ENCODE measurements at places on chromosomes 11 and 22. TPM values are rescaled to one million over a fixed set of nuclear protein-coding genes. Genes with fewer than 3 reads are reported as not detected.

Gene MRTFA
- 28.4 TPM for total RNA-seq

GRCh38 chr22:23023294-23023693 is 47.0 kb upstream of the GNAZ start:
- DNase-seq, result no peak

DNA sequence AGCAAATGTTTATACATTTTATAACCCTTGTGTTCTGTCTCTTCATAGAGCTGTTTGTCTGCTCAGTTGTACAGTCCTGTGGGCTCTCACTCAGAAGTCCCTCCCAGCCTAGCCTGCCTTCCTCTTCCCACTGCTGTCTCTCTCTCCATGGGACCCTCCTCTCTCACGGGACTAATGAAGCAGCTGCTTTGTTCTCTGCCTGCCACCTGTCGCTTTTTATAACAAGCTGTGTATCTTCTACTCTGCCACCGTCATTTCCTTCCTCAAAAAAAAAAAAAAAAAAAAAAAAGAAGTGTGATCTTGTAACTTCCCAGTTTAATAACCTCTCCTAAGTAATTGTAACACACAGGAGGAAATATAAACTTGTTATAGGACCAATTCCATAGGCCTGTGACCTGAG is 92.2 kb upstream of the ALKBH3 start:
- DNase-seq, result no peak

- DNase-seq, result no peak
Measured at GRCh38 chr11:102767800-102768199, 12.6 kb downstream of the MMP10 start.

DNA sequence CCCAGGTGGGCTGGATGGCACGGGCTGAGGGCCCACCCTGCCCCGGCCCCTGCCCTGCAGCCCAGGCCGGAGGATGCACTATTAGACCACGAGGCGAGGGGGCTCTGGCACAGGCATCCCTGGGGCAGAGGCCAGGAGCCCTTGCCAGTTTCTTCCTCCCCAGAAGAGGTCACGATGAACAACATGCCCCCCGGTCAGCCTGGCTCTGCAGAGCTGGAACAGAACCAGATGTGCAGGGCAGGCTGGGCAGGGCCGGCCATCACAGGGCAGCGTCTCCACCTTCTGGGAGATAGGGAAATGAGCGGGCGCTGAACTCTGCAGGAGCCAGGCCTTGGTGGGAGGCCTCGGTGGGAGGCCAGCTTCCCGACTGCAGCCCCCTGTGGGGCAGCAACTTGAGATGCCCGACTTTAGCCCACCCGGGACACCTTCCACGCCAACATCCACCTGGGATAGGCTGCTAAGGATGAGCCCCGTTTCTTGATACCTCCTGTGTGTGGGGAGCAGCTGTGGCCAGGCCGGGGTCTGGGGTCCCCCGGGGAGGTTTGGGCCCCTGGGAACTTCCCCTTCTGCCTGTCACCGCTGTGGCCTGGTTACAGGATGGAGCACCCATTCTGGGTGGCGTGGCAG is 21.8 kb upstream of the GNB1L start:
- DNase-seq, result peak; percentile 56

DNA sequence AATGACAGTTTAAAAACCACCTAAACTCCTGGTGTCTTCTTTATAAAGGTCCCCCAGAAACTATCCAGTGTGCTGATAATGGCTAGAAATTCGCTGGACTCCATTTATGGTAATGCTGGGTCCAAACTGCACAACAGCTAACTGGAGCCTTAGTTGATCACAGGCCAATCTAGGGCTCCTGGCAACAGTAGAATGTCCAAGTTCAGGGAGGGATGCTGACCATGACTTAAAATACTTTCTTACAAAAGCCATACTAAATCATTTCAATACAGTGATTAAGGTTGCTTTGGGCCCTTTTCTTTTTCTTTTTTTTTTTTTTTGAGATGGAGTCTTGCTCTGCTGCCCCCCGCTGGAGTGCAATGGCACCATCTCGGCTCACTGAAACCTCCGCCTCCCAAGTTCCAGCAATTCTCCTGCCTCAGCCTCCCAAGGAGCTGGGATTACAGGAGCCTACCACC is 14.5 kb upstream of the GAB2 start:
- no peak for DNase-seq

Gene TMEM86A
- 5.3 TPM for total RNA-seq

- no peak for DNase-seq
Measured at GRCh38 chr22:23146478-23147205, 1.4 kb downstream of the RAB36 start.

- DNase-seq, result no peak
Measured at GRCh38 chr11:92457250-92457649, 232.6 kb downstream of the FAT3 start.

- DNase-seq, result no peak
Measured at GRCh38 chr22:24497841-24498258, 2.7 kb downstream of the UPB1 start.

DNA sequence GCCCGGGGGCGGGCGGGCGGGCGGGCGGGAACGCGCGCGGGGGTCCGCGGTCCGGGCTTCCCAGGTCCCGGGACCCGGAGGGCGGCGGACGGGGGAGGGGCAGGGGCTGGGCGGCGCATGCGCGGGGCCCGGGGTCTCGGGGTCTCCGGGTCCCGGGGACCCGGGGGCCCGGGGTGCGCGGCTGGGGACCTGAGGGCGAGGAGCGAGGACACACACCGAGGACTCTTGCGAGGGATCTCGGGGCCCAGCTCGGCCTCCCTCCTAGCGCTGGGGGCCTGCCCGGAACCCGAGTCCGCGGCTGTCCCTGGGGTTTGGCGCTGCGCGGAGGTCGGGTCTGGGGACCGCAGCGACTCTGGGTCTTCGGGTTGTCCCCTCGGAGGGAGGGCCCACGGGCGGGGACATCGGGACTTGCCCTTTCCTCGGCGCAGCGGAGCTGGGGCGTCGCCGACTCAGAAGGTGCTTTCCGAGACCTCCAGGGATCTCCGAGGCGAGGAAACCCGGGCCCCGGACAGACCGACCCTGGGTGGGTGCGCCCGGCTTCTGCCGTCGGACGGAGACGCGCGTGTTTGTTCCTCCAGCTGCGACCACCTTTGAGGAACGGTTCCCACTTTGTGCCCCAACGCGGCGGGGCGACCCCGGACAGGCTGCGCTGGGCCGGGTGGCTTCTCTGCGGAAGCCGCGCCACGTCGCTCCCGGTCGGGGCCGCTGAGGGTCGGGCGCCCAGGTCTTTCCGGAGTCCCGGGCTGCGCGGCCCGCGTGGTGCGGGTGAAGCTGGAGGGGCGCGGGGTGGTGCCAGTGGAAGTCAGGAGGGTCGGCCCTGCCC is 540 bp downstream of the PPARA start:
- no peak for DNase-seq

DNA sequence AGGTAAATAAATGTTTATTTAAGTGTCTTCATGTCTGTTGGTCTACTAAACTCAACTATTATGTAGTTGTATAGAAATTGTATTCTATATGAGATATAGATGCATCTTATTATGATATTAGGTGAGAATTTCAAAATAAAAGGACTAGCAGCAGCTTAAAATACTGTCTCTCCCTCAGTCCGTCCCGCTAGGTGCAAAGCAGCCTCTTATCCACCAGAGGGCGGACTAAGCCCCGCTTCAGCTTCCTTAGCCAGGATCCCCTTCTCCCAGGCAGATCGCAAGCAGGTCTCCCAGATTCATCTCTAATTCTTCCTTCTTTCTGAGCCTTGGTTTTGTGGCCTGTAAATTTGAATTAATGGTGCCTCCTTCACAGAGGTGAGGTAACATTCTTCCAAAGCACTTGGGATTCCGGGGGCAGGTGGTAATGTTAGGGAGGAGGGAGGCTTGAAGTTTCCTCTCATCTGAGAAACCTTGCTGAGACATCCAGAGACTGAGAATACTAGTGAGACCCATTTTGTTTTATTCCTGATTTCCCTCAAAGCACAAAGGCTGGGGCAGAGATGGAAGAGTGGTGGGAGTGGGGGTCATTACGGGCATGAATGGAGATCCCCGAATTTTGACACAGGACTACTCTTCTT is 13.5 kb upstream of the INSC start:
- peak; percentile 54 for DNase-seq

DNA sequence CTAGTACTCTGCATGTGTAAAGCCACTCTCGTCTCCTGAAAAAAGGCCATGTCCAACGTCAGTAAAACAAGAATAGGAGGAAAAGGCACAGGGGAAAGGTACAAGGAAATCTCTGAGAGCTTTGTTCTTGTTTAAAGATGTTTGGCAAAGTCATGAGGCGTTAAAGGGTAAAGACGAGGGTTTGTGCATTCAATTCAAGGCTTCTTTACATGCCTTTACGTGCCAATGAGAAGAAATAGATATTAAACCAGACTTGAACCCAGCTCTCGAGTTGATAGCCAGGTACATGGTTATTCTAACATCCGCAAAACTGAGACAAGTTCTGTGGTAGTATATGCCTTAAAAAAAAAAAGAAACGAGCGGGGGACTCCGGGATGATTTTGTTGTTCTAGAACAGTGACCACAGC is 704 bp upstream of the CFL1 start:
- DNase-seq, result no peak

Gene MS4A6E
- not detected for total RNA-seq

GRCh38 chr22:19526076-19526701 is 2.0 kb upstream of the CLDN5 start:
- DNase-seq, result no peak

DNA sequence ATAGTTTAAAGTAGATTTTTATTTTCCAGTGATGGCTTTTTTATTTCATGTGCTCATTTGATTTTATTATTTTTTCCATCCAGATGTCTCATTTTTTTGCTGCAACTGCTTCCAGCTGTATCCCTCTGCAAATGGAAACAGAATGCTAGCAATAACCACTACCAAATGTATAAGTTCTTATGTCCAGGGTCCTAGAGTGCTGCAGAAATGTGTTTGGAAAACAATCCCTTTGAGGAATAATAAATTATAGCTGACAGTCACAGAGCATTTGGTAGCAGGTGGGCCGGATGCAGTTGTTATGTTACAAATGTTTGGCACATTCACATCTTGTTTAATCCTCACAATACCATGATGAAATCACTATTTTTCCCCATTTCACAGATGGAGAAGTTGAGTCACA is 300.7 kb upstream of the PDGFD start:
- DNase-seq, result no peak

- no peak for DNase-seq
Measured at GRCh38 chr22:22666307-22667091, 22.1 kb downstream of the GGTLC2 start.

- DNase-seq, result no peak
Measured at GRCh38 chr11:68441466-68442230, 18.9 kb upstream of the PPP6R3 start.

DNA sequence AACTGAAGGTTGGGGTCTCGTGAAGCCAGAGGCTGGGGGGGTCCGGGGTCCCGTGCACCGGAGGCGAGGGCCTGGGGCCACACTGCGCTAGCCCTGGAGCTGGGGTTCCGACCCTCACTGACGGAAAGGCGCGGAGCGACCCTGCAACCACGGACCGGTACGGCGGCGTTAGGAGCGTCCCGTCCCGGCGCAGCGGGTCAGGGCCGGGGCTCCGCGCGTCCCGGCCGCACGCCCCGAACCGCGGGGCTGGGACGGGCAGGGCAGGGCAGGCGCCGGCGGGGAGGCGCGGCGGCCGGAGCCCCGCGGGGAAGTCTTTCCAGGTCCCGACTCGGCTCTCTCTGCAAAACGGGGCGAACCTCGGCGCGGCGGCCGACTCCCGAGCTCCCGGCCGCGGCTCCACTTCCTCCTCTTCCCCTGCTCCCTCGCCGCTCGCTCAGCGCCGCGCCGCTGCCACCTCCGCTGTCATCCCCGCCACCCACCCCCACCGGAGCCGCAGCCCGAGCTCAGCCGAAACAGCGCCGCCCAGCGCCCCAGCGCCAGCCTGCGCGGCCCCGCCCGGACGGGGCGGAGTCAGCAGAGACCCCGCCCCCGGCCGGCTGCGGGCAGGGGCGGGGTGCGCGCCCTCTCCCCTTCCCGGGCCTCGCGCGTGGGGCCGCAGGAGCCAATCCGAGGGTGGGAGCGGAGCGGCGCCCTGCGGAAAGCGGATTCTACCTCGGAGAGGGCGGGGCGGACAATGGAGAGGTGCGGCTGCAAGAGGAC is at the start of gene GDPD5:
GDPD5 (minus strand) TSS at position 509 of the 759 bp plus-strand sequence. CDS start 48,206 bp downstream, outside the sequence.
- DNase-seq, result peak; percentile 86

- no peak for DNase-seq
Measured at GRCh38 chr11:105023003-105023402, at the start of gene CASP5. Gene CASP5 (minus strand): TSS chr11:105023168. CDS start chr11:105023136, 32 bp downstream.

Gene CAPN5
- total RNA-seq, result 1.2 TPM

Gene LMO1
- 2.6 TPM for total RNA-seq

Gene C11orf21
- 37.7 TPM for total RNA-seq

GRCh38 chr22:36323182-36323854 is 64.4 kb downstream of the MYH9 start:
- DNase-seq, result peak; percentile 88

Gene GAL3ST3
- total RNA-seq, result 3.8 TPM

Gene LTBP3
- total RNA-seq, result 92.3 TPM

Gene OR8G5
- not detected for total RNA-seq

GRCh38 chr11:78168539-78169477 is 19.6 kb downstream of the KCTD21 start:
- DNase-seq, result peak; percentile 90

- no peak for DNase-seq
Measured at GRCh38 chr11:11996321-11997048, 11.9 kb downstream of the DKK3 start.

- DNase-seq, result peak; percentile 76
Measured at GRCh38 chr11:6611092-6611962, 689 bp downstream of the TAF10 start.

Gene OR52E4
- total RNA-seq, result not detected

Gene MRGPRE
- total RNA-seq, result 0.63 TPM

GRCh38 chr11:1307163-1307870 is 2.1 kb downstream of the TOLLIP start:
- no peak for DNase-seq

DNA sequence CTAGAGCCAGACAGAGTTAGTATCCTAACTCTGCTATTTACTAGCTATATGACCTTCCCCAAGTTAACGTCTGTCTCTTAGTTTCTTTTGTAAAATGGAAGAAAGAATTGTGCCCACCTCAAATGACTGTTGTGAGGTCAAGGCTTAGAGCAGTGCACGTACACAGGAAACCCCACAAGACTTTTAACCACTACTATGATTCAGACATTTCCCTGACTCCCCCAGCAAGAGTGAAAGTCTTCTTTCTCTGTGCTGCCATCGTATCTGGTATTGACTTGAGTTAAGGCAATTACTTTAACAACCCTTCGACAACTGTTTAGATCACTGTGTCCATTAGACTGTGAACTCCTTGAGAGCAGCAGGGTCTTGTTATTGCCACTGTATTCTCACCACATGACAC is 2.6 kb upstream of the OR52W1 start:
- no peak for DNase-seq

Gene PRRG4
- 0.70 TPM for total RNA-seq

Gene RCE1
- 9.5 TPM for total RNA-seq

DNA sequence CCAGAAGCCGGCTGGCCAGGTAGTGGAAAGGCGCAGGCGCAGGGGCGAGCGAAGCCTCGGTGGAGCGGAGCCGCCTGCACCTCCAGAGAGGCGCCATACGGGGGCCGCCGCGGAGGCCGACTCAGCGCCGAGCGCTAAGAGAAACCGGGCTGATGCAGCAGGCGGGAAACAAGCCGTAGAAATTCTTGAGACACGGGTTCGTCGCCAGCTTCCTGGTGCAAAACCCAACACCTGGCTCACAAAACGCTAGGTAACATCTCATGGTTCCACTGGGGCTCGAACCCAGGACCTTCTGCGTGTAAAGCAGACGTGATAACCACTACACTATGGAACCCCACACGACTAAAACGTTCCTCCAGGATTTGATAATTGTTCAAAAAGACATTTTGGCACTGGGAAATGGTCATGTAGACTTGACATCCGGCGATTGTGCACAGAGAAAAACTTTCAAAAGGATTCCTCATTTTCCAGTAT is 39.1 kb downstream of the OR4D9 start:
- DNase-seq, result peak; percentile 71

GRCh38 chr11:70882716-70883085 is 369.7 kb downstream of the SHANK2 start:
- DNase-seq, result no peak
